ENCODE measurements at places on chromosomes 2 and 18.

DNA sequence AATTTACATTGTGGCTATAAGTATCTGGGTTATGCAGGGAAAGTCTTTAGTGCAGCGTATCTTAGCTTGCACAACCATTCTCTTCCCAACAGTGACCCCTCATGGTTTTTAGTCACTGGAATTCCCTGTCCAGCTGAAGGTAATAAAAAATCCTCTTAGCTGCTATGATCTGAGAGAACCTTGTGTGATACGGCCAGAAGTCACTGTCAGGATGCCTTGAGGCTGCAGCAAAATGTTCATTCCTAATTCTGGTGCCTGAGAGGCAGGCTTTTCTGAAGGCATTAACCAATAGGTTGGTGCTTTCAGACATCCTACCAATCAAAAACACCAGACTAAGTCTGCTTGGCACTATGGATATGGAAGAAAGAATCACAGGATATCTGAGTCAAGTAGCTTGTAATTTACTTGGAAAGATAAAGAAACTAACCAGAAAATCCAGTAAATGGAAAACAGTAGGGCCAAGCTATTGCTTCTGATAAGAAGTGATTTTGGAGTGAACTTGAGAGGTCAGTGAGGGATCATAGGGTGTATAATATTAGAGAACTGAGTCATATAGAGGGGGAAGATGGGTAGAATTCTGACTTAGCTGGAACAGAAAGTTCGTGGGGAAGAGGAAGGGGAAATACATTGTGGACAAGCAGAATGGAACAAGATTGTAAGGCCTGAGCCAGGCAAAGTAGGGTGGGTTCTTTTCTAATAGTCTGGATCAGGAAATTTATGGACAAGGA lies 89.0 kb upstream of the SLC14A2 start:
- peak; percentile 63 for DNase-seq

- DNase-seq, result peak; percentile 65
These were observed 87.5 kb downstream of the TFCP2L1 start for GRCh38 chr2:121197369-121198091.

DNA sequence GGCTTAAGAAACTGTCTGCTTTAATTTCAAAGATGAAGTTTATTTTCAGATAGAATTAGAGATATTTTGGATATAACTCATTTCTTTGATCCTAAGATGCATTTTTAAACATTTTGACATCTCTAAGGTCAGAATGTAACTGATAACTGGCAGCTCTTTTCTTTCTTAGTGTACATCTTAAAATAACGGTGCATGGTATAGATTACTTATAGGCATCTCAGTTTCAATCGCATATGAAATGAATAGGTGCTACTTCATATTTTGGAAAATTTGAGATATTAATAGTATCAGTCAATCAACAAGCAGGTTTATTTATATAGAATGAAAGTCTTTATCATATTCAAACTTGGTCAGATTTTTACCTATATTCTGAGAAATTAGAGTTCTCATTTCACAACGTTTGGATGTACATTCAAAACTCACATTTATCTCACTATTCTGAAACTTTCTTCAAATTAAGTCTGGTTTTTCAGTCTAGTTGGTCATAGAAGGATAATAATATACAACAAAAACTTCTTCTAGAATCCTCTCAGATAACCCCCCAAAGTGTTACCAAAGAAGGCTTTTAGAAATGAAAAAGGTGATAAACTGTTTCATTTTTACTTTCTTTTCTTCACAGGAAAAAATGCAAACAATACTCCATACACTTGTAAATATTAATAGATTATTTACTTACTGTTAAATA lies 122.8 kb upstream of the WDSUB1 start:
- DNase-seq, result no peak

GRCh38 chr2:234091432-234091879 lies 41.0 kb downstream of the SPP2 start:
- peak; percentile 17 for DNase-seq

- no peak for DNase-seq
These were observed 332.6 kb downstream of the RIT2 start for GRCh38 chr18:42782929-42783328.

DNA sequence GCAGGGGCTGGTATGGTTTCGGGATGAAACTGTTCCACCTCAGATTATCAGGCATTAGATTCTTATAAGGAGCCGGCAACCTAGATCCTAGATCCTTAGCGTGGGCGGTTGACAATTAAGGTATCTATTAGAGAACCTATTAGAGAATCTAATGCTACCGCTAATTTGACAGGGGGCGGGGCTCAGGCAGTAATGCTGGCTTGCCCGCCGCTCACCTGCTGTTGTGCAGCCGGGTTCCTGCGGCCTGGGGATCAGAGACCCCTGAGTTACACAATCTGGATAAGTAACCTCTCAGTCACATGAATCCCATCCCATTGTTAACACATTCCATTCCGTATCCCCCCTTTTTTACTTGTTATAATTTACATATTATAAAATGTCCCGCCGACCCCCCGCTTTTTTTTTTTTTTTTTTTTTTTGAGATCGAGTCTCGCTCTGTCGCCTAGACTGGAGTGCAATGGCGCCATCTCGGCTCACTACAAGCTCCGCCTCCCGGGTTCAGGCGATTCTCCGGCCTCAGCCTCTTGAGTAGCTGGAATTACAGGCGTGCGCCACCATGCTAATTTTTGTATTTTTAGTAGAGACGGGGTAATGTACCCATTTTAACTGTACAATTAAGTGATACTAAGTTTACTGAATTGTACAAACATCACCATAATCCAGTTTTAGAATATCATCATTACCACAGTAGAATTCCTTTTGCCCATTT lies 42.0 kb upstream of the GPD2 start:
- no peak for DNase-seq

- peak; percentile 3 for DNase-seq
These were observed 60.6 kb downstream of the KIF1A start for GRCh38 chr2:240759459-240759858.

- no peak for DNase-seq
These were observed 436.5 kb downstream of the RND3 start for GRCh38 chr2:150051004-150051403.
